ENCODE measurements at places on chromosomes 3 and 15.

DNA sequence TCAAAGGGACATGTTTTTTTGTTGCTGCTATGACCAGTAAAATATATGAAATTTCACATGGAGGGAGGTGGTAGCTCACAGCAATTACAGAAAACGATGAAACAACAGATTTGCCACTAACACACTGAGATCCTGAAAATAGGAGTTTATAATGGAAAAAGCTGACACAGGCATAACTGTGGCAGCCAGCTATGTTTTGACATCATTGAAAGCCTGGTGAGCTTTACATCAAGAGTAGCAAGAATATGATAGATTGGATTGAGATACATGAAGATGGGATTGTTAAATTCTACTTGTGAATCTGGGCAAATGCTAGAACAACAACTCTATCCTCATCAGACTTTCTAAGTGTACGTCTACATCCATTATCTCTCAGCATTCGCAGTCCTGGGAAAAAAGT lies 760.7 kb downstream of the GRM7 start:
- DNase-seq, result no peak

GRCh38 chr15:82315519-82316246 lies 33.6 kb downstream of the GOLGA6L10 start:
- no peak for DNase-seq

GRCh38 chr15:79124388-79124787 lies 33.8 kb upstream of the RASGRF1 start:
- DNase-seq, result no peak

GRCh38 chr3:59320080-59320479 lies 270.3 kb upstream of the CFAP20DC start:
- DNase-seq, result no peak

DNA sequence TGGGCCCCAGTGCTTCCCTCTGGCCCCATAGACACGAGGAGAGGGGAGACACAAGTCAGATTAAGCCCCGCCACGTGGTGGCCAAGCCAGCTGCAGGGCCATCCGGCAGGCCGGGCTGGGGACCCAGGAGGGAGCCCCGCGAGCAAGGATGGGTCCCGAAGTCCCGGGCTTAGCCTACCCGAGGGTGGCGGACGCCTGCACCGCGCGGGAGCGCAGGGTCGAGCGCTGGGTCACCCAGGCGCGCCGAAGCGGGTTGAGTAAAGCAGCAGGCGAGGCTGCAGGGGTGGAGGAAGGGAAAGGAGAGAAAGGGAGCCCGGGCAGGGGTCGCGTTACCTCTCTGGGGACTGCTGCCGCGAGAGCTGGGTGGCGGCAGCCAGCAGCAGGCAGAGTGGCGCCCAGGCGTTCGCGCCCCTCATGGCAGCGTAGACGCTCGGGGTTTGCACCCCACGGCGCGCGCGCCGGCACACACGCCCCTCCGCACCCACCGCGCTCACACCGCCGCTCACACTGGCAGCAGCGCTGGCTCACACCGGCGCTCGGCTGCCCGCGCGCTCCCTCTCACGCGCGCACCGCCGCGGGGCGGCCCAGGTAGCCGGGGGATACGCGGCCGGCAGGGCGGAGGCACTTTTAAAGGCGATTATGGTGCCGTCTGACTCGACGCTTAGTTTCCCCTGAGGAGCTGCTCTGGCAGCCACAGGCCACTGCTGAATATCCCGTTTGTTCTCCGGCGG lies at the start of gene PCOLCE2:
Gene PCOLCE2, minus strand, starts transcription at position 603 of the 731 bp plus-strand sequence. Its CDS starts 187 bp downstream, at position 416.
- DNase-seq, result no peak

- DNase-seq, result no peak
Measured at GRCh38 chr15:80157215-80157614, 4.4 kb downstream of the FAH start.

GRCh38 chr3:133956353-133956752 lies 60.7 kb upstream of the RAB6B start:
- DNase-seq, result no peak

DNA sequence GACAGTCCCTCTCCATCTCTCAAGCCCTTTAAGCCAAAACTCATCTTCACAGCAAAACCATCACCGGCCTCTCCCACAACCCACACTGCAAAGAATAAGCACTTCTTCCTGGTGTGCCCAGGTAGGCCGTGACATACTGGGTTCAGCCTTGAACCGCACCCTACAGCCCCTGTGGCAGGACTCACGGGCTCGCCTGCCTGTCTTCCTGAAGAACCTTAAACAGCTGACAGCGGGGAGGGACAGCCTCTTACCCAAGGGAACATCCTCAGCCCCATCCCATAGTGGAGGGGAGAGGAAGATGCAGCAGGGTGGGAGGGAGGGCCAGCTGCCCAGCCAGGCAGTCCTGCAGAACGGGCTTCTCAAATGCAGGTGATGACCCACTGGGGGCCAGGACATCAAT lies 40.2 kb downstream of the TBC1D2B start:
- no peak for DNase-seq

DNA sequence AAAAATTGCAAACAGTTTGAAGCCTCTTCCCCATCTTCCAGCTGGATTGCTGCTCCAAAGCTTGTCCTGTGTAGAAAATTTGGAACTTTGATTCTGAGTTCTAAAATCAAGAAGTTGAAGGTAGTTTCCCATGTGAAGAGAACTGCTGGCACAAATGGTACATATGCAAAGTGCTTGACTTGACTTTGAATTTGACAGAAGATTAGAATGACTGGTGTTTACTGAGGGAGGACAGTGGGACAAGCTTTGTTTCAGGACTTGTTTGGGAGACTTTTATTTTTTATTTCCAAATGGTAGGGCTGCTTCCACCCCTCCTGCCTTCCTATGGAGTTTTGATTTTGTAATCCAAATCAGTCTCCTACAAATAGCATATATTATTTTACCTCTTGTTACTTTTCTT lies 7.4 kb downstream of the ZFAND6 start:
- no peak for DNase-seq

- DNase-seq, result no peak
Measured at GRCh38 chr3:135412475-135412874, 553.1 kb upstream of the PPP2R3A start.

GRCh38 chr3:169103951-169104941 lies 559.3 kb downstream of the MECOM start:
- DNase-seq, result no peak

- peak; percentile 66 for DNase-seq
Measured at GRCh38 chr3:9946112-9947024, 5.8 kb downstream of the PRRT3 start.

- no peak for DNase-seq
Measured at GRCh38 chr3:18837137-18837755, 311.1 kb upstream of the KCNH8 start.

All from stimulated activated CD8-positive, alpha-beta memory T cell treated with anti-CD3 and anti-CD28 coated beads, Interleukin-7, amount 100 ng/mL, for 48 hours (primary cell).